ENCODE measurements at places on chromosomes 3 and 15.
A peak's percentile ranks its signal among the peaks of the same experiment; 100 is the strongest.

- no peak for DNase-seq
Observed at GRCh38 chr3:38958026-38958720, 93.6 kb downstream of the SCN11A start.

DNA sequence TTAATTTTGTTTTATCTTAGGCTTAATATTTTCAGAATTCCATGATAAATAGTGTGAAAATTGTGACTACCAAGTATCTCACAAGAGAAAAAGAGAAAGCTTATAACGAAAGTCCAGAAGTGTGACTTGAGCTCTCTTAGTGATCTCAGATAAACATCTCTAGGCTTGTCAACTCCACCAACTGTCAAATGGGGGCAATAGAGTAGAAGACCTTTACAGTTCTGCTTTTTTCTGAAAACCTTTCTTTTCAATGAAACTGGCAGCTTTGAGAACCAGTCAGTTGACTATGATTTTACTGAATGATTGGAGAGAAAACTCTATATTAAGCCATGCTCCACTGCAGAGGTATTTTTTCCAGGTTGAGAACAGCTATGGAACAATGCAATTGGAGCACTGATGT, 119.2 kb upstream of the TP63 start:
- no peak for DNase-seq

GRCh38 chr3:41320953-41321641, 121.8 kb downstream of the CTNNB1 start:
- no peak for DNase-seq

- no peak for DNase-seq
Observed at GRCh38 chr3:185552358-185552877, at the start of gene LIPH. Gene LIPH (minus strand): TSS chr3:185552588. CDS start chr3:185552471, 117 bp downstream.

GRCh38 chr3:9248522-9249271, 749 bp downstream of the SRGAP3 start:
- DNase-seq: no peak

DNA sequence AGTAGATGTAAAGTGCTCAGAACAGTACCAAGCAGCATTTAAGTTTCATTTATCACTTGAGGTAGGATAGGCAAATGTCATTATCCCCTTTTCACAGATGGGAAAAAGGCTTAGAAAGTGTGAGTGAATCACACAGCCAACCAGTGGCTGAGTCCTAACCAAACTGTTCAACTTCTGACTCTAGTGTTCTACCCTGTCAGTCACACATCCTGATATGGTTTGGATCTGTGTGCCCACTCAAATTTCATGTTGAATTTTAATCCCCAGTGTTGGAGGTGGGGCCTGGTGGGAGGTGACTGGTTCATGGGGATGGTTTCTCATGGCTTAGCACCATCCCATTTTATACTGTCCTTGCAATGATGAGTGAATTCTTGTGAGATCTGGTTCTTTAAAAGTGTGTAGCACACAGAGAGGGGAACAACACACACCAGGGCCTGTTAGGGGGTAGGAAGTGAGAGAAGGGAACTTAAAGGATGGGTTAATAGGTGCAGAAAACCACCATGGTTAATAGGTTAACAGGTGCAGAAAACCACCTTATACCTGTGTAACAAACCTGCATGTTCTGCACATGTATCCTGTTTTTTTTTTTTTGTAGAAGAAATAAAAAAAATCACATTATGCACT, 304.7 kb downstream of the SUCLG2 start:
- DNase-seq: no peak

DNA sequence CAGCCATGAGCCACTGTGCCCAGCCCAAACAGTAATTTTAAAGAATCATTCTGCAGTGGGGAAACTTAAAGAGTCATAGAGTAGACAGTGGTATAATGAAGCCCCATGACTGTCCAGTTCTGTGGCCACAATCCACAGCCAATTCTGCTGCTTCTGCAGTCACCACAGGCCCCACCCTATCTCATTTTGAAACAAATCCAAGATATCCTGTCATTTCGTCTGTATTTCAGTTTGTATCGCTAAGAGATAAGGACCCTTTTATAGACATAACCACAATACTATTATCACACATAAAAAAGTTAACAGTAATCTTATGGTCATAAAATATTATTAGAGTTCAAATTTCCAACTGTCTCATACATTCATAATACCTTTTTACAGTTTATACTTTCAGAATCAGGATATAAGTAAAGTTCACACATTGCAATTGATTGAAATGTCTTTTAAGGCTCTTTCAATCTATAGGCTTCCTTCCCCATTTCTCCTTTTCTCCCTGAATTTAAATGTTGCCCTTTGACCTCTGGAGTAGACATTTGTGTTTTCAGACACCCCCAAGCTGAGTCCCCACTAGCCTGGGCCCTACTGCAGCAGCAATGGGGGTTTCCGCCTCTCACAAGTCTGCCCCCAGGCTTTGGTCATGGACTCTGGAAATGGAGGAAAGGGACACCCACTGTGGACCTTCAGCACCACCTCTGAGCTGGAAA, 4.2 kb upstream of the NUP210 start:
- no peak for DNase-seq

GRCh38 chr15:77731067-77731466, 98.4 kb upstream of the LINGO1 start:
- DNase-seq: no peak

GRCh38 chr3:126274735-126275619, 82.2 kb downstream of the KLF15 start:
- DNase-seq: no peak

DNA sequence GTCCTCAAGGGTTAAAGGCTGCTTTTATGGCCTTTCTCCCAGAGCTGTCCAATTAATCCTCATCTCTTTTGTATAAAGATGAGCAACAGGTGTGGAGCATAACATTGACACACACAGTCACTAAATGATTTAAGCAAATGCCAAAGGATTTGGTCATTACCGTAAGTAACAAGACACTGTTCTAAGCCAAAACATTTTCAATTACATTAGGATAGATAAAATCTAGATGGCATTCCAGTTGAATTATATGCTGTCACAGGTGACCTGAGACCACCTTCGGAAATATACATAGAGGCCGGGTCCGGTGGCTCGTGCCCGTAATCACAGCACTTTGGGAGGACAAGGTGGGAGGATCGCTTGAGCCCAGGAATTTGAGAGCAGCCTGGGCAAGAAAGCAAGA, 105.3 kb upstream of the UBE3A start:
- DNase-seq: no peak

- DNase-seq: peak; percentile 32
Observed at GRCh38 chr3:182729903-182730674, 63.2 kb upstream of the ATP11B start.

DNA sequence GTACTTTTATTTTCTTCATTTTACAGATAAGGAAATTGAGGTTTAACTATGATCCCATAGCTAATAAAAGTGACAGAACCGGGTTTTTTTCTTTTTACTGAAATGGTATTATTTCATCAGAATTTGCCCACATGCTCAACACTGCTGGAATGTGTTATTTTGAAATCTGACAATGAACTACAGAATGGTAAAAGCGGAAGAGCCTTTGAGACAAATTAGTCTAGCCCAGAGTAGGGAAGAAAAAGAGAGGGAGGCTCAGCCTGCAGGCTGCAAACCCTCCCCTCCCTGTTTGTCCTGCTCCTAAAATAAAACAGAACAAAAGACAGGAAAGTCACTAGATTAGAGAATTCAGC, 100.3 kb upstream of the LIPC start:
- no peak for DNase-seq

- DNase-seq: no peak
Observed at GRCh38 chr15:66039117-66039871, 170.0 kb downstream of the RAB11A start.

DNA sequence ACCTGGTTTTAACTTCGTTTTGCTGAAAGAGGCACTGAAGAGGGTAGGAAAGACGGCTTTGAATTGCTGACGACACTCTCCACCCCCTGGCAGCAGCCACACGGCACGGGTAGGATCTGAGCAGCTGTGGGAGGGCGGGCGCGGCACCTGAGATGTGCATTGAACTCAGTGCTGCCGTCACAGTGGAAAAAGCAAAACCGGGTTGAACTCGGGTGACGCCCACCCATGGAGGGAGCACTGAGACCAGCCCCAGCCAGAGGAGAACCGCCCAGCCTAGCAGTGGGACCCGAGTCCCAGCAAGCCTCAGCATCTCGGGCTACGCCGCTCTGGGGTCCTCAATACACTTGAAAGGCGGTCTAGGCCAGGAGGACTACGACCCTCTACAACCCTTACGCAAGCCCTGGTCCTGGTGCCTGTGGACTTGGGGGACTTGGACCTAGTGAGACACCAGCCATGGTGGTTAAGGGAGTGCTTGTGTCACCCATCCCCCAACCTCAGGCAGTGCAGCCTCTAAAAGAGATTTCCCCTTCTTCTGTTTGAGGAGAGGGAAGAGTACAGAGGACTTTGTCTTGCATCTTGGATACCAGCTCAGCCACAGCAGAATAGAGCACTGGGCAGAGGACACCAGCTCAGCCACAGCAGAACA, 50.0 kb upstream of the RPL35A start:
- DNase-seq: no peak

- DNase-seq: no peak
Observed at GRCh38 chr15:40360015-40360414, 2.0 kb downstream of the DISP2 start.

DNA sequence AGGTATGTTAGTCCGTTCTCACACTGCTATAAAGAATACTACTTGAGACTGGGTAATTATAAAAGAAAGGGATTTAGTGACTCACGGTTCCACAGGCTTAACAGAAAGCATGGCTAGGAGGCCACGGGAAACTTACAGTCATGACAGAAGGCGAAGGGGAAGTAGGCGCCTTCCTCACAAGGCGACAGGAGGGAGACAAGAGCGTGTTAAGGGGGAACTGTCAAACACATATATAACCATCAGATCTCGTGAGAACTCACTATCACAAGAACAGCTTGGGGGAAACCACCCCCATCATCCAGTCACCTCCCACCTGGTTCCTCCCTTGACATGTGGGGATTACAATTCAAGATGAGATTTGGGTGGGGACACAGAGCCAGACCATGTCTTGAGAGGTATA, 30.4 kb downstream of the SPRED1 start:
- no peak for DNase-seq

GRCh38 chr15:34335176-34336032, 2.2 kb downstream of the SLC12A6 start:
- DNase-seq: no peak

DNA sequence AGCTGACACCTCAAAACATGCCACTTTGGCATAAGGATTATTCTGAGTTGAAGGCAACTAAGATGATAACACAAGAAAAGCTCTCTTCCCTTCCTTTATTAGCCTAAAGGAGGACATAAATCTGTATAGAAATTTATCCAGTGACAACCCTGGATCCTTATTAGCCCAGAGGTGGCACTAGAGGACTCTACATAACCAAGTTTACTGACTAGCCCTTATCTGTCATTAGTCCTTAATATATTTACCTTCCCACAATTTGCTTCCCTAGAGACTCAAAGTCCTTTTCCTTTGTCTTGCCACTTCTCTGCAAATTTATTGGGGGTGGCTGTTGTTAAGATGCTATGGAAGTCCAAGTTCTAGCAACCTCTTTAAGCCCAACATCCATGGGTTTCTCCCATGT, 26.7 kb downstream of the CEP70 start:
- DNase-seq: no peak

DNA sequence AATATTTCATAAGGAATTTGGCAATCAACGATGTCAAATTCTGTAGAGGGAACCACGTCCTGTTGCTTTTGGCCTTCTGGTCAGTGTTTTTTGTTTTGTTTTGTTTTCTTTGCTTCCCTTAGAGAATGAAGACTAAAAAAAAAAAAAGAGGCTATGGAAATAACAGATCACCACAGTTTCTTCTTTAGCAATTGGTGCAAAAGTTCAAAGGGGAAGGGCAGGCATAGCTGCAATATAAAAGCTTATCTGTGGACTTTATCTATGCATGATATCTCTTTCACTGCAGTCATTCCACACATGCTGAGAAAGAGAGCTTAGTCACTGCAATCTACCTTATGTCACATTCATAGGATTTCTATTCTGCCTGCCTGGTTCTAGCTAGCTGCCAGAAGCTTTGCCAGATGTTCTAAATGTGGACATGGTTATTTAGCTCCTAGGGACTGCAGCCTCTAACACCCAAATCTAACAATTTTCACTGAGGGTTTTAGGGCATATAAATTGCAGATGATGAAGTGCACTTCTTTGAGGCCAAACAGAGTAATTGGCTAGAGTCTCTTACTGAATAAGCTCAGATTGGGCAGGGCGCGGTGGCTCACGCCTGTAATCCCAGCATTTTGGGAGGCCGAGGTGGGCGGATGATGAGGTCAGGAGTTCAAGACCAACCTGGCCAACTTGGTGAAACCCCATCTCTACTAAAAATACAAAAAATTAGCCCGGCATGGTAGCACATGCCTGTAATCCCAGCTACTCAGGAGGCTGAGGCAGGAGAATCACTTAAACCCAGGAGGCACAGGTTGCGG, 637.2 kb downstream of the NTRK3 start:
- no peak for DNase-seq

- DNase-seq: no peak
Observed at GRCh38 chr3:121552379-121552778, 6.6 kb upstream of the POLQ start.

- no peak for DNase-seq
Observed at GRCh38 chr3:42541079-42541478, 38.6 kb downstream of the VIPR1 start.

- DNase-seq: peak; percentile 65
Observed at GRCh38 chr3:9168241-9168741, 81.2 kb downstream of the SRGAP3 start.

DNA sequence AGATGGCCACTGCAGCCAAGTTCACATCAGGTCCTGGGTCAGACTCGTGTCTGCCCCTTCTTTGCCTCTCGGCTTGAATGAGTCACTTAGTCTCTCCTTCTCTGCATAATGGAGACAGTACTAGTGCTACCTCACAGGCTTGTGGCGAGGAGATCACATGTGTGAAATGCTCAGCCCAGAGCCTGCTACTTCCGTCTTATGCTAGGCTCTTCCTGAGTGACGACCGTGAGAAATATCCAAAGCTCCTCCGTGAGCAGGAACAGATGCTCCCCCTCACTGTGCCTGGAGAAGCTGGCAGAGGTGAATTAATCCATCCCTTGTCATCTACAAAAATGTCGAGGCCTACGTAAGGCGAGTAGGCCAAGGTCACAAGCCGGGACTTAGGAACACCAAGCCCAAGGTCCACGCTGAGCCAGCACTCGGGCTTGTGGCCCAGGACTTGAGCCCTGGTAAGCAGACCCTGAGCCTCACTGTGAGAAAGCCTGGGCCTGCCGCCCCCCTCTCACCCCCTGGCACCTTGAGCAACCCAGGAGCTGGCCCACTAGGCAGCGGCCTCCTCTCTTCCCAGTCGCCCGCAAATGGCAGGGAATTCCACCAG, 17.9 kb downstream of the PAK6 start:
- no peak for DNase-seq
